ENCODE measurements at places on chromosomes 5 and 9. TPM values are rescaled to one million over a fixed set of nuclear protein-coding genes. Genes with fewer than 3 reads are reported as not detected.
A peak's percentile ranks its signal among the peaks of the same experiment; 100 is the strongest.

GRCh38 chr5:178069909-178070308 lies 43.4 kb upstream of the N4BP3 start:
- peak; percentile 33 for DNase-seq

GRCh38 chr5:148469501-148469935 lies 85.8 kb downstream of the FBXO38 start:
- no peak for DNase-seq

Gene NHP2
- 102 TPM for total RNA-seq

- no peak for DNase-seq
Observed at GRCh38 chr5:136375920-136376319, 10.6 kb upstream of the TRPC7 start.

DNA sequence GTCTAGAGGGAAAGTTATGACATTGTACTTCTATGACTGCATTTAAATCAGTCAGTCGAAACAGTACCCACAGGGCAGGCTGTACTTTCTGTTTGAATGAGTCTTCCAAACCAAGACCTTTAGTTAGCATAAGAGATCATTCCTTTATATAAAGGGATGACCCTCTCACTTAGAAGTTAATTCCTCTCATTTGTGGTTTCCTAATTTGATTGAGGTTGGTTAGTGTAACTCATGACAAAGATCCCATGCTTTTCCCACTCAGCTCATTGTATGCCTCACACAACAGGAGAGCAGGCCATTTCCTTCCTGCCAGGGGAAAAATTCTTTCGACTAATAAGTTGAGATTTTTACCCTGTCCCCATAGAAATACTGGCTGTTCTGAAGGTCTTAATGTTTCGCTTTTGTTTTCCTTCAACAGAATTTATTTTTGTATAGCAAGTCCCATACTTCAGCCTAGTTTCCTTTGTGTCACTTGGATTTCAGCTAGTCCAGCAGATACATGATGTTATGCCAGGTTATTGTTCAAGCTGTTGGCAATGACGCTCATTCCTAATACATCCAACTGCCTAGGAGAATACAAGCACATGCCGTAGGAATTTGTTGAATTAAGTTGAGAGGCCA lies 500.7 kb downstream of the SPATA31D1 start:
- DNase-seq, result no peak

Gene ERGIC1
- 89.5 TPM for total RNA-seq

GRCh38 chr5:1706428-1706827 lies 93.2 kb downstream of the MRPL36 start:
- DNase-seq, result no peak

DNA sequence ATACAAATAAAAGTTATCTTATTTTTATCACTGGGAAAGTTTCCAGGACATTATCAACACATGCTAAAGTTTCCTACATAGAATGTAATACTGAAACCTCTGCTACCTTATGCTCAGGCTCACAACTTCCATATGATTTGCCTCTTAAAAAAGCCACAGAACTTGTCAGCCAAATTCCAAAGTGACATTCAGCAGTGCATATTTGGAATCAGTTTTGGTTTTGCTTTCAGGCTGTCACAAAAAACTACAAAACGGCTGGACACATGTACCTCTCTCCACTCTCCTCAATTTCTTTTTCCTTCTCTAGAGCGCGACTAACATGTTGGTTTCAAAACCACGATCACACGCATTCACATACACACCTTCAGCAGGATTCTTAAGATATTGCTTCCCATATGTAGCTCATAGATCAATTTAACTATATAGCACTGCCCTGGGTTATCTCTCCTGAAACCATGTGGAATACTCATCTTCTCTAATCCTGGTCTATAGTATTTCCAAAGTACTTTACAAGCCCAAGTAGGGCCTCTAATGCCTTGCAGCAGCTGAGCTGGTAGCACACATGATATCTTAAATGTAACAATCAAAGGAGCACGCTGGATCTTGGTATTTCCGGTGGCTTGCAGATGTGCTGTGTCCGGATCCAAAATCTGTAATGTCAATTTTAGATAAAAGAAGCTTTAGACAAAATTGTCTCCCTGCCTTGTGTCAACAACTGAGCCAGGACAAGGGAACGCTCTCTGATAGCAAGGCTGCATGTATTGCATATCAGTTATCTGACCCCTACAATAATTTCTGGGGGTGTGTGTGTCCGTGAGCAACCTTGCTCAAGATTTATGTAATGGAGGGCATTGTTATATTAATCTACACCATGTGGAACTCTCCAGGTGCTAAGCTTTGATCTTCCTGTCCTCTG lies 203.2 kb downstream of the DMRT2 start:
- DNase-seq, result peak; percentile 2

Gene COL23A1
- total RNA-seq, result not detected

Gene KCNIP1
- total RNA-seq, result not detected

- DNase-seq, result peak; percentile 55
Observed at GRCh38 chr9:108158236-108158995, 668.8 kb upstream of the KLF4 start.

DNA sequence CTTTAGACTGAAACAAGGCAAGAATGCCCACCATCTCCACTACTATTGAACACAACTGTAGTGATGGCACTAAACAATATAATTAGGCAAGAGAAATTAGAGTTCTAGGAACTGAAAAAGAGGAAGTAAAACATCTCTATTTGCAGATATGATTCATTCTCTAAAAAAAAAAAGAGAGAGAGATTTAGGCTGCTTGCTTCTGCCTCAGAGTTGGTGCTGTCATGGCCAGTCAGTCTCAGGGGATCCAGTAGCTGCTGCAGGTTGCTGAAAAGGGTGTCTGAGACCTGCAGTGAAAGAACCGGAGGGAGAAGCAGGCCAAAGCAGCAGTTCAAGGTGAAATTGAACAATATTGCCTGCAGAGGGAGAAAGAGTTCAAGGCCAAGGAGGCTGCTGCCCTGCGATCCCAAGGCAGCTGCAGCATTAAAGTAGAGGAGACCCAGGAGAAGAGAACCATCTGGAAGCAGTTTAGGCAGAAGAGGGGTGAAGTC lies 72.5 kb downstream of the AP3B1 start:
- peak; percentile 34 for DNase-seq

- peak; percentile 94 for DNase-seq
Observed at GRCh38 chr9:89941875-89942274, 337.1 kb downstream of the GADD45G start.

Gene PDE8B
- total RNA-seq, result 0.64 TPM

DNA sequence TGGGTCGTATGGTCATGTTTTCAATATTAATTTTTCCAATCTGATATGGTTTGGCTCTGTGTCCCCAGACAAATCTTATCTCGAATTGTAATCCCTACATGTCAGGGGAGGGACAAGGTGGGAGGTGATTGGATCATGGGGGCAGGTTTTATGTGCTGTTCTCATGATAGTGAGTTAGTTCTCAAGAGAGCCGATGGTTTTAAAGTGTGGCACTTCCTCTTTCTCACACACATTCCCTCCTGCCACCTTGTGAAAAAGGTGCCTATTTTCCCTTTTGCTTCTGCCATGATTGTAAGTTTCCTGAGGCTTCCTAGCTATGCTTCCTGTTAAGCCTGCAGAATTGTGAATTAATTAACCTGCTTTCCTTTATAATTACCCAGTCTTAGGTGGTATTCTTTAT lies 309.1 kb upstream of the GRIN3A start:
- no peak for DNase-seq

- DNase-seq, result no peak
Observed at GRCh38 chr5:35325836-35326235, 95.5 kb upstream of the PRLR start.

DNA sequence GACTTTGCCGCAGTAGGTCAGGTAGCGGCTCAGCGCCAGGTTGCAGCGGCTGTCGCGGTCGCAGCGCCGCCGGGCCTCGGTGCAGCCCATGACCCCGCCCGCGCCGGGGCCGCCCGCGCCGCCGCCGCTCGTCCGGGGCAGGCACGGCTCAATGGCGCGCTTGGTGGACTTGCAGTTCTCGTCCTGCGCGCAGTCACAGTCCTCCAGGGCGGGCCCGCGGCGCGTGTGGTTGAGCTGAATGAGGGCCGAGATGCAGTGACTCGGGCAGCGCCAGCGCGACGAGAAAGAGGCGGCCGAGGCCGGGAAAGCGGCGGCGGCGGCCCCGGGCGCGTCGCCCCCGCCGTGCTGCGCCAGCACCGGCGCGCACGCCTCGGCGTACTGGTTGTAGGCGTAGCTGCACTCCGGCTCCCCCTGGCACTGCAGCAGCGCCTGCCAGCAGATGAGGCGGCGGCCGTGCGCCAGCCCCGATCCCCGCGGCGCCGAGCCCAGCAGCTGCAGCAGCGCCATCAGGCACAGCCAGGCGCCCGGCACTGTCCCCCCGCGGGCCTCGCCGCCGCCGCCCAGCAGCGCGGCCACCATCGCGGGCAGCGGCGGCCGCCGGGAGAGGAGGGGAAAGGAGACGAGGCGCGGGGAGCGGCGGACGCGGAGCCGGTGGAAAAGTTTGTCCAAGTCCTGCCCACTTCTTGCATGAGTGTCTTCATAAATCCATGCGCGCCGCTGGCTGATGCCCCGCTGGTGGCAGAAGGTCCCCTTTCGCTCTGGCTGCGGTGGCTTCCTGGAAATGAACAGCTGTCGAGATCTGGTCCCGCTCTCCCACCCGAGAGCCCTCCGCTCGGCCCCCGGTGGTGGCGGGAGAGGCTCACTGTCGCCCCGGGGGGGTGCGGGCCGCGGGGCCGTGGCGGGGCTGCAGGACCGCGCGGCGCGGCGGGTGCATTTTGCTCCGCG lies 833 bp downstream of the GAS1 start:
- DNase-seq, result peak; percentile 67

DNA sequence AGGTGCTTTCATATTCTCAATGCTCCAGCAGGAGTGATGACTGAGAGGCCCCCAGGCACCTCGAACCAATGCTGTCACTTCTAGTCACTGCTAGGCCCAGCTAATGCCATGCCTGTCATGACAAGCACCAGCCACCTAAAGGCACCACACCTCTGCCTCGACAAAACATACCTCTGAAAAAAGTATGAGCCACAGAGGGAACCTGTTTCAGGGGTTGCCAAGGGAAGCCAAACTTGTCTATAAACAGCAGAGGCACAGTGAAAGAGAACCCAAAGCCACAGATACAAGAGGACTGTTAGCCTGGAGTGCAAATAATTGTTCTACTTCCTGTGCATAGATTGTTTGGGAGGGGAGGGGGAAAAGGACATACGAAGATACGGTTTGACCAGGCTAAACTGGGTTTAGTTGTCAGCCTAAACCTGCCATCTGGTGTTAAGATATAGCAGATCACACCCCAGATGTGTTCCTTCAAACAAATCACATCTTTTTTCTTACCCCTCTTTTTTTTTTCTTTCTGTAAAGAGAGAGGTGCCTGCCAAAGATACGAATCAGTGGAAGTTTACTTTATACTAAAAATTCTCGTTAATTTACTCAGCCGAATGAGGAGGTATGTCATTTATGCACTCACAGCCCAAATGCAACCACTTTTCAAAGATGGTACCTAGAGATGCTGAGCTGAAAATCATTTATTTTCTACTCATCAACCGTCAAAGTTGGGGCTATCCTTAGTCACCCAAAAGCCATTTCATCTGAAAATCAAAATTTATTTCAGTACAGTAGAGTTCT lies 45.7 kb downstream of the BNC2 start:
- peak; percentile 93 for DNase-seq

GRCh38 chr5:139104577-139105276 lies 93.4 kb downstream of the SIL1 start:
- peak; percentile 85 for DNase-seq

GRCh38 chr5:111310711-111311620 lies 86.8 kb downstream of the CAMK4 start:
- no peak for DNase-seq

GRCh38 chr5:77774981-77775789 lies 954 bp downstream of the TBCA start:
- no peak for DNase-seq

- no peak for DNase-seq
Observed at GRCh38 chr9:121122246-121123032, 47.7 kb downstream of the CNTRL start.

- DNase-seq, result no peak
Observed at GRCh38 chr9:101650142-101650541, 55.4 kb upstream of the PPP3R2 start.

Gene SPATA31D3
- total RNA-seq, result not detected

DNA sequence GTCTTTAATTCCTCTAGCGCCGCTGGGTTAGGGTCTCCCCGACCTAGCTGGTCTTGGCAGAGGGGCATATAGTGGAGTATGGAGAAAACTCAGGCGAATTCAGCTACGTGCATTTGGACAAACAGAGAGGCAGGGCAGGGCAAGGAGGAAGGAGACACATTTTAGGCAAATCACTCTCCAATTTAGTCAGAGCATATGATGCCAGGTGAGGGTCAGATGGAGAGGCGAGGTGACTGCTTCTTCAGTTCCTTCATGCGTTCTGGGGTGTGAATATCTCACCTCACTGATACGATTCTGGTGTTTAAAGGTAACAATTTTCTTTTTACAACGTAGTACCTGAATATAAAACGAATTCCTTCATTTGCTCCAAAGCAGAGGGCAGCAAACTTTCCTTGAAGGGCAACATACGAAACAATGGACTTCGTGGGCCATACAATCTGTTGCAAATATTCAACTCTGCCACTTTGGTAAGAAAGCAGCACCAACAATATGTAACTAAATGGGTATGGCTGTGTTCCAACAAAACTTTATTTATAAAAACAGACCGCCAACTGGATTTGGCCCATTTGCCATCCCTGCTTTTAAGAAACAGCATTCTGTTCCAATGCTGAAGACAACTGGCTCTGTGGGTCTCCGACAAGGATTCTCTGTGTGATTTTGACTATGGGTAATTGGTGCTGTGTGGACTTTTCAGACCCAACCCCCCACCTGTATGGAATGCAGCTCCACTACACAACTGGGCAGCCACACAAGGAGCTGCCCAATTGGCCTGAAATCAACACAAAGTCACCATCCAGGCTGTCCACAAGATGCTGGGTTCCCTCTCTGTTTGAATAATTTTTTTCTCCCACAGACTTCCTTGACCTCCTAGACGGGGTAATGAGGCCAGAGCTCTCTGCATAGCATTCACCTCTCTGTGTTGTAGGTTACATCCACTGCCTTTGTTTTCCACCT lies 53.8 kb downstream of the RAPGEF1 start:
- DNase-seq, result no peak

DNA sequence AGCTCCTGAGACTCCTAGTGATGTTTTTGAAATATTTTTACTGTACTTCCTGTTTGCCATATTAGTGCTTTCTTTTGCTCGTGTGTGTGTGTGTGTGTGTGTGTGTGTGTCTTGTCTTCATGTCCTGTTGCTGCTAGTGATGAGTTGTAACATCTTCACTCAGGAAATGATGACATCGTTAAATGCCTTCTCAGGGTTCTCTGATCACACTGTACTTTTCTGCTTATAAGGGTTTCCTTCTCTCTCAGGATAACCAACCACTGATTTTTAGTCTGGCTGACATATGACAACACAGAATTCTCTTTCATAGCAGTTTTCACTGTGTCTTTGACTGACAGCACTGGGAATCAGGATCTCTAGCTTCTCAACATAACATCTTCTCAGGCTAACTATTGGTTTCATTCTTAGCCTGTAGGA lies 16.1 kb downstream of the SV2C start:
- DNase-seq, result no peak
